ENCODE measurements at places on chromosomes 11 and 22.

GRCh38 chr11:75430714-75431532 is 2.1 kb downstream of the KLHL35 start:
- DNase-seq: no peak

GRCh38 chr11:45431046-45432018 is 145.2 kb upstream of the SYT13 start:
- no peak for DNase-seq

DNA sequence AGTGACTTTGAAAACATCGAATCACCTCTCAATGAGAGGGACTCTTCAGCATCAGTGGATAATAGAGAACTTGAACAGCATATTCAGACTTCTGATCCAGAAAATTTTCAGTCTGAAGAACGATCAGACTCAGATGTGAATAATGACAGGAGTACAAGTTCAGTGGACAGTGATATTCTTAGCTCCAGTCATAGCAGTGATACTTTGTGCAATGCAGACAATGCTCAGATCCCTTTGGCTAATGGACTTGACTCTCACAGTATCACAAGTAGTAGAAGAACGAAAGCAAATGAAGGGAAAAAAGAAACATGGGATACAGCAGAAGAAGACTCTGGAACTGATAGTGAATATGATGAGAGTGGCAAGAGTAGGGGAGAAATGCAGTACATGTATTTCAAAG is 65.8 kb downstream of the DKK3 start:
- DNase-seq: no peak

DNA sequence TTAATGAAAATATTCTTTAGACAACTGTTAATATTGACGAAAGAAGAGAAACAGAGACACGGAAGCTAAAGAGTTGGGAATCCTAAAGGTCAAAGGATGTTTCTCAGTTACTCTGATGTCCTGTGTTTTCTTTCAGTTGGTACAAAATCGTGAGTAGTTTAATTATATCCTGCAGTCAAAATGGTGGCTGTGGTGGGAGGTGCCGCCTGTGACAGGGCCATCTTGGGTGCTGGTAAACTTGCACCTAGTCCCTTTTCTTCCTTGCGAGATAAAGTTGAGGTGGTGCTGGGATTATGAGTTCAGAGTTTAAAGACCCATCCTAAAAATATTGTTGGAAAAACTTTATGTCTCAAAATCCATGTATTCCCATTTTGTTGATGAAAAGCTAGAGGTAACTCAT is 2.2 kb downstream of the CECR2 start:
- DNase-seq: no peak

GRCh38 chr11:77063407-77063806 is 3.4 kb upstream of the CAPN5 start:
- DNase-seq: peak; percentile 3

DNA sequence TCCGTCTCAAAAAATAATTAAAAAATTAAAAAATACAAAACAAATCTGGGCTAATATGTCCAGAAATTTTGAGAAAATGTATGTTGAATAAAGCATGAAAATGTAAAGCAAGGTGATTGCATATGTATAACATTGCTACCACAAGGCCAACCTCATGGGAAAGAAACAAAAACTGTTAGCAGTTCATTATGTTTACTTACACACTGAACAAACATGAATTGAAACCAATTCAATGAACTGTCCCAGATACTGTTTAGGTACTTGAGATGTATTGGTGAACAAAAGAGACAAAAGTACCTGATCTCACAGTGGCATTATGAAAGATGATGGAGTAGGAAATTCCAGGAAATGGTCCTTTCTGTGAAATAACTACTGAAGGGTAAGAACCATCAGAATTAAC is 43.8 kb upstream of the IGLL5 start:
- no peak for DNase-seq

DNA sequence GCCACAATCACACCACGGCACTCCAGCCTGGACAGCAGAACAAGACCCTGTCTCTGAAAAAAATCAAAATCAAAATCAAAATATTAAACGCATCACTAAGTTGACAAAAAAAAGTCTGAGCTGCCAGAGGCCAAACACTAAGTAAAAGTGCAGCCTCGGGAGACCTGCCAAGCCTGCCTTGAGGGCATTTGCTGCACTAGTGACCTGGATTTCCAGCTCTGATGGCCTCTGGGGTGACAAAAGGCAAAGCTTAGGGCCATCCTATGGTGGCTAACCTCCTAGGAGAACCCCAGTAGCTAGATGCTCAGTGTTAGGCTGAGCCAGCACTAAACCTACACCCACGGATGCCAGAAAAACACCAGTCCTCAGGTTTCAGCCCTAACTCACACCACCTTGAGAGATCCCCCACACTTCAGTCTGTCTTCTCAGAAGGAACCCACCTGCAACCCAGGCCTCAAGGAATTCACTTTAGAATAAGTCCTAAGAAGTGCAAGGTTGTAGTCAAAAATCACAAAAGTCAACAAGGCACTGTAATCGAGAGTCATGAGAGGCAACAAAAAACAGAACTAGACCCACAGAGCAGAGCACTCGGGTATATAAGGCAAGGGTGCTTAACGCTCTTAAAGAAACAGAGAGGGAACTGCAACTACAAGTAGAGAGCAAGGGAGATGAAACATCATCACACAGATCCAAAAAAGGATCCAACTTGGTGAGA is 28.6 kb downstream of the GNB1L start:
- no peak for DNase-seq

- no peak for DNase-seq
These were observed 7.0 kb downstream of the UNC93B1 start for GRCh38 chr11:67996622-67997474.

DNA sequence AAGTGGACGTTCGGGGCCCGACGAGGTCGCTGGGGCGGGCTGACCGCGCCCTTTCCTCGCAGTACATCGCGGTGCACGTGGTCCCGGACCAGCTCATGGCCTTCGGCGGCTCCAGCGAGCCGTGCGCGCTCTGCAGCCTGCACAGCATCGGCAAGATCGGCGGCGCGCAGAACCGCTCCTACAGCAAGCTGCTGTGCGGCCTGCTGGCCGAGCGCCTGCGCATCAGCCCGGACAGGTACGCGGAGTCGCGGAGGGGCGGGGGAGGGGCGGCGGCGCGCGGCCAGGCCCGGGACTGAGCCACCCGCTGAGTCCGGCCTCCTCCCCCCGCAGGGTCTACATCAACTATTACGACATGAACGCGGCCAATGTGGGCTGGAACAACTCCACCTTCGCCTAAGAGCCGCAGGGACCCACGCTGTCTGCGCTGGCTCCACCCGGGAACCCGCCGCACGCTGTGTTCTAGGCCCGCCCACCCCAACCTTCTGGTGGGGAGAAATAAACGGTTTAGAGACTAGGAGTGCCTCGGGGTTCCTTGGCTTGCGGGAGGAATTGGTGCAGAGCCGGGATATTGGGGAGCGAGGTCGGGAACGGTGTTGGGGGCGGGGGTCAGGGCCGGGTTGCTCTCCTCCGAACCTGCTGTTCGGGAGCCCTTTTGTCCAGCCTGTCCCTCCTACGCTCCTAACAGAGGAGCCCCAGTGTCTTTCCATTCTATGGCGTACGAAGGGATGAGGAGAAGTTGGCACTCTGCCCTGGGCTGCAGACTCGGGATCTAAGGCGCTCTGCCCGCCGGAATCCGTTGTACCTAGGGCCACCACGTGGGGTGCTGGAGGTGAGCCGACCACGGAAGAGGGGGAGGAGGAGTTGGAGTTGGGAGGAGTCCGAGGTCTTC is 771 bp downstream of the MIF start:
- DNase-seq: peak; percentile 84

DNA sequence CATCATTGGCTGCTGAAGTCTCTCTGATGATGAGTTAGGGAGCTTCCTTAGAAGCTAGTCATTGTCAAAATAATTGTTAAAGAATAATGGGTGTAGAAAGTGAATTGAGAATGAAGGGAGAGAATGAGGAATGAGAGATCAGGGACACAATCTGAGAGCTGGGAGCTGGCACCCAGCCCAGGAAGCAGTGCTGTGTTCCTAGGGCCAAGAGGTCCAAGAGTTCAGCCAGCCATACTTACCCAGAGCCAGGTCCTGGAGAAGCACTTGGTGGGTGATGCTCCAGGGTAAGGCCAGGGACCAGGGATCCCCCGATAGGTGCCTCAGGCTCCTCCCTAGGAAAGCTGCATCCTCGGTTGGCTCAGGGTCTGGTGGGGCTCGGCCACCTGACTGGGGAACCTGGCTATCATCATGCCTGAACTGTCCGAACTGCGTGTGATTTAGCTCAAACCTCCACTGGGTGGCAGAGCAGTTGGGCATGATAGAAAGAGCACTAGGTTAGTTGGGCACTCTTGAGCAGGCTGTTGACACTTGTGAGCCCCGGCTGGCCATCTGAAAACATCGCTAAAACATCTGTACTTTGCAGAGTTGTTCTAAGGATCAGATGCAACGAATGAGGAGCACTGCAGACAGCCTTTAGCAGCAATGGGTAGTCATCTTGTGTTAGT is 123.9 kb upstream of the NCAM1 start:
- no peak for DNase-seq

- no peak for DNase-seq
These were observed 182.8 kb downstream of the WNT11 start for GRCh38 chr11:76023236-76024068.

- no peak for DNase-seq
These were observed 36.6 kb upstream of the MUC15 start for GRCh38 chr11:26608507-26609146.

DNA sequence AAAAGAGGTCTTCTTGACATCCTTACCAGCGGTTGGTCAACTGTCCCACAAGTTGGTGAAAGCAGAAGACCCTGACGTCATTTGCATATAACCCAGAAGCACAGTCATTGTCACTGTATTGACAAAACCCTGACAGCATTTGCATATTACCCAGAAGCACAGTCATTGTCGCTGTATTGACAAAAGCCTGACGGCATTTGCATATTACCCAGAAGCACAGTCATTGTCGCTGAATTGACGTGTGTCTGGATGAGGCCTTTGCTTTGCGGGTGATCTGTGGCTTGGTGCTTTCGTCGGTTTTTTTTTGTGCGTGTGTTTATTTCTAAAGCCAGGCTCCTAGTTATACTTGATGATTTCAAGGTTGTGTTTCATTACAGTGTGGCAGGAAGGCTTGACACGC is 1145.2 kb downstream of the BRD1 start:
- no peak for DNase-seq

All from GM13976 (cell line).